Midbrain (tissue), 1 donor: ENCODE measurements at places on chromosomes 3 and 15.
A peak's percentile ranks its signal among the peaks of the same experiment; 100 is the strongest.

DNA sequence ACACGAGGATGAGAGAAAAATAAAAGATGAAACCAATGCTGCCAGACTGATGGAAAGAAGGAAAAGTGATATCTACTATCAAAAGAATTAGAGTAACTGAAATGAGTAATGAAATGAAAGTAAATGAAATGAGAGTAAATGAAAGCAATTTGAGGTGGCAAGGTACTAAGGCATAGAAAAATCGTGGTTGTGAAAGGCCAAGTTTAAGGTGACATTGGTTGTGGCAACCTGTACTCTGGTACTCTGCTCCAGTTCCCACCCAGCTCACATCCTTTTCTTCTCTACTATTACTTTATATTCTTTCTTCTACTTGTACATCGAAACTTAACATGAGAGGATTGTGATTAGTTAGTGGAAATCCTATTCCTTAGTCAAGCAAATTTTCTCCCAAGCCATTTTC is 10.1 kb downstream of the RFX7 start:
- no peak for DNase-seq

DNA sequence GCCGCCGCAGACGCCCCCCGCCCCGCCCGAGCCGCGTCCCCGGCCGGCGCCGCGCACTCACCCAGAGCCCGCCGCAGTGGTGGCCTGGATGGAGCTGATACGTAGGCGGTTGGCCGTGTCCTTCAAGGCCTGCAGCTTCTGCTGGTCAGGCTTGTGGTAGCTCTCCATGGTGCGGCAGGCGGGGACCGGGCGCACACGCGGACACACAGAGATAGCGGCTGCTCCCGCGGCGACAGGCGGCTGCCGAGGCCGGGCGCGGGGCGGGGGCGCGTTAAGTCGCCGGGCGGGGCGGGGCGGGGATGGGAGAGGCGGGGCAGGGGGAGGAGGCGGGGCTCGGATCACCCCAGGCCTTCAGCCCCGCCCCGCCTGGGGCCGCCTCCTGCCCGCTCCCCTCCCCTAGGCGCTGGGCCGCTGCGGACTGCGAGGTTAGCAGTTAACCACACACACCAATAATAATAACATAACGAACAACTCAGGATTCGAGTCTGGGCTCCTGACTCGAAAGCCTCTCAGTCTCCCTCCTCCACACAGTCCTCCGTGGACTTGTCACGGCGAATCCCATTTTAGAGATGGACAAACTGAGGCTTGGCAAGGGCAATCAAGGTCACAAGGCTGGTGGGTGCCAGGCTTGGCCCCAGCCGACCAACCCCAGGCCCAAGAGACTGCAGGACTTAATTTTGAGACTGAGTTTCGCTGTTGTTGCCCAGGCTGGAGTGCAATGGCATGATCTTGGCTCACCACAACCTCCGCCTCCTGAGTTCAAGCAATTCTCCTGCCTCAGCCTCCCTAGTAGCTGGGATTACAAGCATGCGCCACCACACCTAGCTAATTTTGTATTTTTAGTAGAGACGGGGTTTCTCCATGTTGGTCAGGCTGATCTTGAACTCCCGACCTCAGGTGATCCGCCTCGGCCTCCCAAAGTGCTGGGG is at the start of gene TKT:
TSS of gene TKT (minus strand) at position 248 of the 929 bp plus-strand sequence. CDS start at position 168, 80 bp downstream.
- peak; percentile 88 for DNase-seq

- no peak for DNase-seq
Measured at GRCh38 chr3:113156816-113157333, 54.5 kb upstream of the BOC start.

DNA sequence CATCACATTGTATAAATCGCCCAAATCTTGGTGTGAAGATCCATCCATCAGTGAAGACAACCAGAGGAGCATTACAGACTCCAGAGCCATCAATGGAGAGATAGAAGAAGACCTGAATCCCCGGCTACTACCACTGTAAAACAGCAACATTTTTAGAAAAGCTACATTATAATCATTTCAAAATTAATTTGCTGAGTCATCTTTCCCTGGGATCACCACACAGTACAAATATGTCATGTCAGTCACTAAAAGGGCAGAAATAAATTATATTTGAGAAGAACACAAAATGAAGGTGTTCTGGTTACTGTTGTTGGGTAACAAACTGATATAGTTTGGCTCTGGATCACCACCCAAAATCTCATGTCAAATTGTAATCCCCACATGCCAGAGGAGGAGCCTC is 218.5 kb upstream of the STT3B start:
- no peak for DNase-seq

GRCh38 chr15:51837792-51838251 is 8.4 kb downstream of the TMOD3 start:
- no peak for DNase-seq

DNA sequence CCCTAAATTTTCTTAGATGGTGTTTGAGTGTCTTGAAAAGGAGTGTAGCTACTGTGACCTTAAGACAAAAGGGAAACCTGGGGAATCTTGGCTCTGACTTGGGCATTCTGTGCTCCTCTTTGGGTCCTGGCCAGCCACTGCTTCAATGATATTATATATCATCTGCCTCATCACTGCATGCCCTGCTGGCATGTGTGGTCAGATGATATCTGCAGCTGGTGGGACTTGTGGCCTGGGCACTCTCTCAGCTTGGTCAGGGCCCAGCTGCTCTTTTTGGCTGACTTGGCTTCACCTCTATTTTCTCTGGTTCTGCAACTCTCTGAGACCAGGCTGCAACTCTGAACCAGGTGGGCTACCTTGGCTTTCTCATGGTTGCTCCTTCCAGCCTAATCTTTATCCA is 446.1 kb upstream of the RARB start:
- no peak for DNase-seq

GRCh38 chr15:56741541-56741940 is 8.2 kb upstream of the ZNF280D start:
- DNase-seq = no peak

DNA sequence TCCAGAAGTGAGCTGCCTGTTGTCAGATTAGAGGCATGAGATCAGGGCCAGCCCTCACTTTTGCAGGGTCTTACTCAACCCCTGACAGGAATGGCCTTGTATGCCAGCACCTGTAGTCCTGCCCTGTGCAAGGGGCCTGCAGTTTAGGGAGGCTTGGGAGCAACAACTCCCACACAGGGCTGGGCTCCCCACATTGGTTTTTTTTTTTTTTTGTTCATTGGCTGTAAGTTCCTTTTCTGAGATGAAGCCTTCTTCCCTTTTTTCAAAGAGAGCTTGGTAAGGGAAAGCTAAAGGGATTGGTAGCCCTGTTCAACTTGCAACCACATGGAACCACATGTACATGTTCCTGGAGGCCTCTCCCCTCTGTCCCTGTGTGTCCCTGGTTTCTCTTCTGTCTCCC is 46.4 kb downstream of the TNFAIP8L3 start:
- DNase-seq = no peak

GRCh38 chr15:51447855-51448621 is 106.6 kb downstream of the GLDN start:
- DNase-seq = no peak

- no peak for DNase-seq
Measured at GRCh38 chr15:85646538-85647091, 148.1 kb downstream of the KLHL25 start.

DNA sequence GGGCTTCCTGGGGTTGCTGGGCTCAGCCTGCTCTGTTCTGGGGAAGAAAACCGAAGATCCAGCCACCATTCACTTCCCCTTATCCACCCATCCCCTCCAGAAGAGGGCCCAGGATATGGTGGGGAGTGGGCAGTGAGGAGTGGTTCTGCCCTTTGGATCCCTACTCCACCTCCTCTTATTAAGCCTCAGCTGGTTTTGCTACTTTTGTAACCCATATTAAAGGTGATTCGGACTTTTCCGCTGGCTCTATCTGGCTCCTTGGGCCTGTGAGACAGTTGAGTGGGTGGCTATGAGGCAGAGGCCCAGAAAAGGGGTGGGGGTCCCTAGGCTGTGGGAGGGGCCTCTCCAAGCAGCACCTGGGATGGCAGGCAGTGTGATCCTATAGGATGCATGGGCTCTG is 33.8 kb downstream of the NBEAL2 start:
- no peak for DNase-seq
